ENCODE measurements at places on chromosomes 6 and 20.

DNA sequence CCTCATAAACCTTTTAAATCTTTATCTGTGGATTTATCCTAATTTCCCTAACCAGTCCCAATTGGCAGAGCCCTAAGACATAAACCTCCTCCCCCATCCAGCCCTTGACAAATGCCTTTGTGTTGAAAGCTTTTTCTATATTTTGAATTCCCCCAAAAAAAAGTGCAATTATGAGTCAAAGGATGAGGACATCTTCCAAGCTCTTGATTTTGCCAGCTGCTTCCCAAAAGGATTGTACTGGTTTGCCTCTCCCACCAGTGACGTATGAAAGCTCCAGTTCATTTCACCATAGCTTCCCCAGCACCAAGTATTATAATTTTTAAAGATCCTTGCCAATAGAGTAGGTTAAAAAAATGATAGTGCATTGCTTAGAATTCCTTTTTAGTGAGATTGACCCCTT is 38.9 kb downstream of the SIRPA start:
- no peak for DNase-seq

- no peak for DNase-seq
Measured at GRCh38 chr6:104409913-104410312, 449.8 kb downstream of the HACE1 start.

GRCh38 chr6:41184761-41185160 is 16.2 kb downstream of the TREML2 start:
- no peak for DNase-seq

DNA sequence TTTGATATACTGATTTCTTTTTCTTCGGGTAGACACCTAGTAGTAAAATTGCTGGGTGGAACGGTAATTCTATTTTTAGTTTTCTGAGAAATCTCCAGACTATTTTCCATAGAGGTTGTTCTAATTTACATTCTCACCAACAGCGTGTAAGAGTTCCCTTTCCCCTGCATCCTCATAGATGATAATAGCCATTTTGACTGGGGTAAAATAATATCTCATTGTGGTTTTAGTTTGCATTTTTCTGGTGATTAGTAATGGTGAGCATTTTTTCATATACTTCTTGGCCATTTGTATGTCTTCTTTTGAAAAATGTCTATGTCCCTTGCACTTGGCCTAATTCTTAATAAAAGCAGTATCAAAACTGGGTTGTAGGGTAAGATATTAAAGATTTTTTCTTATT is 148.9 kb upstream of the SIM1 start:
- no peak for DNase-seq

DNA sequence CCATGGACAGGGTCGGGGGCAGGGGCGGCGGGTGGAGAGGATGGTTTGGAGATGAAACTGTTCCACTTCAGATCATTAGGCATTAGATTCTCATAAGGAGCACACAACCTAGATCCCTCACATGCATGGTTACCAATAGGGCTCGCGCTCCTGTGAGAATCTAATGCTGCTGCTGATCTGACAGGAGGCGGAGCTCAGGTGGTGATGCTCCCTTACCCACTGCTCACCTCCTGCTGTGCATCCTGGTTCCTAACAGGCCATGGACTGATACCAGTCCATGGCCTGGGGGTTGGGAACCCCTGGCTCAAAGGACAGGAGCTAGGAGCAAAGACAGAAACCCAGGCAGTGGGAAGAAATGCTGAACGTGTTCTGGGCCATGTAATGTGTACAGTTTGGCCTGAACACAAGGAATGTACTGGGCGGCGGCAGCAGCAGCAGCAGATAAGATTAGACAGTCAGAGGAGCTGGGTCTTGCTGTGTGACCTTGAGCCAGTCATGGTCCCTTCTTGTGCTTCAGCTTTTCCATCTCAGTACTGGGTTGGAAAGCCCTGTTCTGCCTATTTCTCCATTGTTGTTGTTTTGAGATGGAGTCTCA is 4.7 kb upstream of the SPAG4 start:
- DNase-seq, result no peak

DNA sequence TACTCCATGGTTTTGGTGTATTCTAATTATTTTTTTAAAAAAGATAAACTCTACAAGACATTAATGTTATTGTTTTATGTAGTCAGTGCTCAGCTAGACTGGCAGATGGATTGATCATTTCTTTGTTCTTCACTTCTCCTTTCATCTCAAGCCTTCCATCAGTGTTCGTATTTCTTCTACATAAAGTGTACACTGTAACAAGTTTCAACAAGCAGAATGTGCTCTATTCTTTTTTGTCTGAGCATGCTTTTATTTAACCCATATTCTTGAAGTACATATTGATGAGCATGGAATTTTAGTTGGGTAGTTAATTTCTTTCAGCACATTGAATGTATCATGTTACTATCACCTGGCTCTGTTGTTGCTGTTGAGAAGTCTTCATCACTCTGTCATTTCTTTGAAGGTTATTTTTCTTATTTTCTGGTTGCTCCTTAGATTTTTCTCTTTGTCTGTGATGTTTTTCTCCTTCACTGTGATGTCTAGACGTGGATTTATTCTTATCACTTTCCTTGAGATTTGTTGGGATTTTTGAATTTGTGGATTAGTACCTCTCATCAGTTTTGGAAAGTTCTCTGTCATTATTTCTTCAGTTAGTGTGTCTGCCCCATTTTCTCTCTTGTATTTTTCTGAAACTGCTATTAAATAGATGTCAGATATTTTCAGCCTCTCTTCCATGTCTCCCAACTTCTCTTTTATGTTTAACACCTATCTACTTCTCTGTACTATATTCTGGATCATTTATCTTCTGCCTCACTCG is 48.5 kb downstream of the TGM2 start:
- DNase-seq, result no peak

DNA sequence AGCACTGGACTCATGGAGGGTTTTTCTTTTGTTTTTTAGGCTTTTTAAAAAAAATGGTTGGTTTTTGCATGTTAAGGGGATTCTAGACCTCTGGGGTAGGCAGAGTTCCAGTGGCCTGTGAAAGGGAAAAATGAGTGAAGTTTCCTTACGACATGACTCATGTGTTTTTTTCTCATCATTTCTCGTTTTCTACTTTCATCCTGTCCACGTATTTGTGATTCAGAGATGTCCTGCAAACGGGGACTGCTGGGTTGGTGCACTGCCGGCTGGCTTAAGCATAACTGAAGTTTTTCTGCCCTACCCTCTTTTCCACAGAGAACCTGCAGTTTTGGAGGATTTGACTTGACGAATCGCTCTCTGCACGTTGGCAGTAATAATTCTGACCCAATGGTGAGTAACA is 182.3 kb downstream of the SASH1 start:
- no peak for DNase-seq

DNA sequence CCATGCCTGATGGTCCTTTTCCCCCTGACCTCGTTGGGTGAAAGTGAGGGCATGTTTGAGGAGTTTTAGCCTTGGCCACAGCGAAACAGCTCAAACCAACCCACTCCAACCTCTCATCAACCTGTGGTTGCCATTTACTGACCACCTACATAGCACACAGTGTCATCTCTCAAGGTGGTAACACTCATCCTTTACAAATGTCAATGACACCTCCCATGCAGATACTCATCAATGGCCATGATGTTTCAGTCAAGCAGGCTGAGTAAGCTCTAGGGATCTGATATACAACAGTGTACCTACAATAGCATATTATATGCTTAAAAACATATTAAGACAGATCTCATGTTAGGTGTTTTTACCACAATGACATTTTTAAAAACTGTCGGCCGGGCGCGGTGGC is 9.3 kb downstream of the RRAGD start:
- no peak for DNase-seq

- no peak for DNase-seq
Measured at GRCh38 chr6:23940466-23940865, 185.5 kb upstream of the NRSN1 start.

- no peak for DNase-seq
Measured at GRCh38 chr6:13469693-13470092, 17.7 kb downstream of the GFOD1 start.

GRCh38 chr6:12113190-12113577 is 101.1 kb downstream of the HIVEP1 start:
- DNase-seq, result no peak

GRCh38 chr6:140032189-140032588 is 657.7 kb upstream of the CITED2 start:
- DNase-seq, result no peak

GRCh38 chr6:154538640-154539191 is 28.2 kb upstream of the CNKSR3 start:
- DNase-seq, result no peak

DNA sequence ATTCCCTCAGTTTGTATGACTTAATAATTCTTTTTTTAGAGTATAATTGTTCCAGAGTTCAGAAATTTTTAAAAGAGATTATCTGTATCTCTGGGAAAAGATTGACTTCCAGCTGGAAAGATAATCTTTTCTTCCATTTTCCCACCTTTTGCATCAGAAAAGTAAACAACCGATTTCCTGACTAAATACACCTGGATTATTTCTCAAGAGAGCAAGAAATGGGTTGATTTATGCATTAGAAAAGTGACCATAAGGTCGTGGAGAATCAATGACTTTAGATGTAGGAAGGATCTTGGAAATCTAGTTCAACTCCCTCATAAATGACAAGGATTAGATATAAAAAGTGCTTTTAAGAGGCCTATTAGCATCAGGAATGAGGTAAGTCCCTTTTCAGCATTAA is 79.9 kb downstream of the SGK1 start:
- no peak for DNase-seq

GRCh38 chr6:148250975-148251685 is 91.5 kb upstream of the SASH1 start:
- no peak for DNase-seq

DNA sequence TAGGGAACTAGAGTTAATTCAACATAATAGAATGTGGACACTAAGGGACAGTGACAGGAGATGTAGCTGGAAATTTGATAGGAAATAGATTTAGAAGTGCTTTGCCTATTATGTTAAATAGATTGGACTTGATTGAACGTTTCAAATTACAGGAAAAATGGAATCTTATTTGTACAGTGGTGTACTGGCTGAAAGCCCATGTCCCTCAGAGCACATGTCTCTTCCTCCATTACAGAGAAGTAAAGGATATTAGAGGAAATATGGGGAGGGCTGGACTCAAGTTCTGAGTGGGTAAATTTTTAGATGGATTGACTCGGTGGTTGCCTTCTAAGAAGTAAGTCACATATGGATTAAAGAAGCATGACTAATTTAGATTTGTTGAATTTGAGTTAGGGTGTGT is 11.4 kb downstream of the PKIB start:
- DNase-seq, result no peak

DNA sequence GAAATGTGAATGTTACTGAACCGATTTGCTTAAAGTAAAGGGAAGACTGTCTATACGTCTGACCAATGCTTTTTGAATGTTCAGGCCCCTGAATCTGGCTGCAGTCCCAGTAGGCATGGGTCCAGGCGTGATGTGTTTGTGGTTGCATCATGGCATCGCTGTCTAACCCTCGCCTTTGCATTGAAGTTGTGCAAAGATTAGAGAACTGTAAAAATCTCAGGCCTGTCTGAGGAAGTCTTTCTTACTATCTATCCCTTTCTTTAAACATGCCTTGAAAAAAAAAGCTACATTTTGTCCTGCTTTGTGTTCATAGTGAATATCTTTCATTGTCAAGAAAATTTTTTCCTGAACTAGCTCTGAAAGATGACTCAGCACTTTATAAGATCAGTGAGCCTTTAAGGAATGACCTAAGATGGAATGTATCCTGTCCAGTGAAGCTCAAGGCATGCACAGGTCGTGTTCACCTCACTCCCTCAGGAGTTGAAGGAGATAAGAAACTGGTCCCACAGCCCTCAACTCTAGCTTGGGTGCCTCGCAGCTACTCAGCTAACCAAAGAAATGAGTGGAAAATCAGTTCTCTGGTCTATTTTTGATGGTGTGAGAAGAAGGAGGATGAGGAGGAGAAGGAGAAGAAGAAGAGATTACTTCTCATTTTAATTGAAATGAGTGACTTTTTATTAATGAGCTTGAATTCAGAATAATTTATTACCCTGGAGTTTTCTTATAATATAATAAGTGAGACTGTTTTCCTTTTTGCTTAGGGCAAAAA is 48.6 kb downstream of the TPD52L1 start:
- no peak for DNase-seq

GRCh38 chr6:43228951-43229802 is at the start of gene DNPH1:
TSS of gene DNPH1 (minus strand) at chr6:43229481. CDS start at chr6:43229456, 25 bp downstream.
- peak; percentile 68 for DNase-seq

GRCh38 chr20:45828589-45828988 is 1.5 kb upstream of the TNNC2 start:
- no peak for DNase-seq

- no peak for DNase-seq
Measured at GRCh38 chr6:126600258-126600916, 260.5 kb downstream of the CENPW start.

GRCh38 chr6:47353871-47354270 is 44.2 kb upstream of the TNFRSF21 start:
- DNase-seq, result no peak

- DNase-seq, result no peak
Measured at GRCh38 chr6:38646166-38646878, 6.6 kb upstream of the BTBD9 start.

DNA sequence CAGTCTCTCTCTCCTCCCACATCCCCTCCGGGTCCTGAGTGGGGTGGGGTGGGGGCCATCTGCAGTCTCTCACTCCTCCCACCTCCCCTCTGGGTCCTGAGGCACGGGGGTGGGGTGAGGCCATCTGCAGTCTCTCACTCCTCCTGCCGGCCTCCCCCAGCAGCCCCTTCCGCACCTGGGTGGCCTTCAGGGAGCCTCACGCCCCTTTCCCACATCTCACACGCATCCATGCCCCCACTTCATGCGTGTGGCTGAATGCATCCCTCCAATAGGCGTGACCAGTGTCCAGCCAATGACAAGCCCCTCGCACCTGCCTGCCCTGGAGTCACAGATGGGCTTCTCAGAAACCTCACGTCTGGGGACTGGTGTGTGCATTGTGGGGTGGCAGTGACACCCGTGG is 993 bp upstream of the SRMS start:
- DNase-seq, result no peak

- no peak for DNase-seq
Measured at GRCh38 chr20:48740712-48741111, 87.1 kb downstream of the PREX1 start.

DNA sequence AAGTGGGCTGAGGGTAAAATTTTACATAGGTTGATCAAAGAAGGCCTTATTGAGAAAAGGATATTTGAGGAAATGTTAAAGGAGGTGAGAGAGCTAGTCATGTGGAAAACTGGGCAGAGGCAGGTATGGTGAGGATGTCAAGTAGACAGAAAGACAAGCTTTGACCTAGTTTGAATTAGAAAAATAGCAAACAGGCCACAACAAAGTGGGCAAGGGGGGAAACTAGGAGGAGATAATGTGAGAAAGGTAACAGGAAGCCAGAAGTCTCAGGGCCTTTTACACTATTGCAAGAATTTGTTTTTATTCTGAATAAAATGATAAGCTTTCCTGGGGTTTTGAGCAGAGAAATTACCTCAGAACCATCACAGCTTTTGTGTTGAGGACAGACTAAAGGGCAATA is 115.7 kb downstream of the RWDD2A start:
- no peak for DNase-seq

DNA sequence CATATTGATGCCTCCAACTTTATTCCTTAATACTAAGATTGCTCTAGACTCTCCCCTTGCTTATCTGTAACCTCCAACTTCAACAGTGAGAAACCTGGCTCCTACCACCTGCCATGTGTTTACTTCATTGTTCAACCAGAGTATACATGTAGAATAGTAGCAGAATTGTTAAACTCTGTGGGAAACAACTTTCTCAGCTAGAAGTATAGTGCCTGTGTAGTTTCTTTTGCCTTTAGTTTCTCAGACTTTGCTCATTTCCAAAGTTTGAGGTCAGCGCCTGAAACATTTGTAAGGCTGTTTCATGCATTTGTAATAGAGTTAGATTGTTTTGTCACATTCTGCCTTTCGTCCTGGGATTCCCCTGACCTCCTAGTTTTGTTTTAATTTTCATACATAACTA is 34.9 kb upstream of the HECA start:
- DNase-seq, result no peak
